Thyroid gland (tissue), 4 donors: ENCODE measurements at places on chromosomes 2 and 18. TPM values are rescaled to one million over a fixed set of nuclear protein-coding genes. Genes with fewer than 3 reads are reported as not detected.

ARID5A gene
- total RNA-seq: 9.2 TPM

DNA sequence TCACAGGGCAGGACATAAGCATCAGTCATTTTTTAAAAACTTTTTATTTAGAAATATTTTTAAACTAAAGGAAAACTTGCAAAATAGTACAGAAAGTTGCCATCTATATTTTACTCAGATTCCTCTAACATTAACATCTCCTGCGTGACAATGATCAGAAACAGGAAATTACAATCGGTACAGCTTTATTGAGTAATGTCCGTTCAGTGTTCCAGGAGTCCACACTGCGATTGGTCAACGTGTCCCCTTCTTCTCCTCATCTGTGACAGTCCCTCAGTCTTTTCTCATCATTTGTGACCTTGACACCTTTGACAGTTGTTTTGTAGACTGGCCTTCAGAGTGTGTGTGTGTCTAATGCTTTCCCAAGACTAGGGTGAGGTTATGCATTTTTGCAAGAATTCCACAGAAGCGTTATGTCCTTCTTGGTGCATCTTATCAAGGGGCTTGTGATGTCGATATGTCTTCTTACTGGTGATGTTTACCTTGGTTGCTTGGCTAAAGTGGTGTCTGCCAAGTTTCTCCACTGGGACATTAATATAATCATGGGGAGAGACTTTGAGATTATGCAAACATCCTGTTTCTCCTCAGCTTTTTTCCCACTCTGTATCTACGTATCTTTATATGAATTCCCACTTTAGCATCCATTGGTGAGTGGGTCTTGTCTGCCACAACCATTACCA, 21.4 kb upstream of the TMEM177 start:
- DNase-seq: no peak

GRCh38 chr18:24014986-24015638, 558 bp downstream of the TTC39C start:
- peak; percentile 61 for DNase-seq

DNA sequence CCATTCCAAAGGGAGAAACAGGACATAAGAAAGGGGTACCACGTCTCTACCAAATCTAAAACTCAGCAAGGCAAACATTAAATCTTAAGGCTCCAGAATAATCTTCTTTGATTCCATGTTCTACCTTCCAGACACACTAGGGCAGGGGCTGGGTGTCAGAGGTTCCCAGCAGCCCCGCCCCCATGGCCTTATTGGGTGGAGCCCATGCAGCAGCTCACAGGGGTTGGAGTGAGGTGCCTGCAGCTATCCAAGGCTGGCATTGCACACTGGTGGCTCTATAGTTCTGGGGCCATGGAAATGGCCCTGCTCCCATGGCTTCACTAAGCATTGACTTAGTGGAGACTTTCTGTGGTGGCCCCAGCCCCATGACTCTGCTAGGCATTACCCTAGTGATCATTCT, 14.9 kb upstream of the OSR1 start:
- no peak for DNase-seq

DNA sequence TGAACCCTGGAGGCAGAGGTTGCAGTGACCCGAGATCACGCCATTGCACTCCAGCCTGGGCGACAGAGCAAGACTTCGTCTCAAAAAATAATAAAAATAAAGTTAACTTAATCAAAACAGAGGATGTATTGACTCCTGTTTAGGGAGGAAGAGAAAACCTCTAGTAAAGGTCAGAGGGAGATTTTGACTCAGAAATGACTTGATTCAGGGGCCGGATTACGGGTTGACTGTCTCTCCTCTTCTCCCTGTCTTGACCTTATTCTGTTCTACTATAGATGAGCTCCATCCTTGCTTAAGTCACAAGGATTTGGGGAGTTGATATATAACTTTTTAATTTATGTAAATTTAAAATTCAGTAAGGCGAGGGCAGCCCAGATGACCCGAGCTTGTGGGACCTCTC, 71.0 kb downstream of the COX7A2L start:
- no peak for DNase-seq

DNA sequence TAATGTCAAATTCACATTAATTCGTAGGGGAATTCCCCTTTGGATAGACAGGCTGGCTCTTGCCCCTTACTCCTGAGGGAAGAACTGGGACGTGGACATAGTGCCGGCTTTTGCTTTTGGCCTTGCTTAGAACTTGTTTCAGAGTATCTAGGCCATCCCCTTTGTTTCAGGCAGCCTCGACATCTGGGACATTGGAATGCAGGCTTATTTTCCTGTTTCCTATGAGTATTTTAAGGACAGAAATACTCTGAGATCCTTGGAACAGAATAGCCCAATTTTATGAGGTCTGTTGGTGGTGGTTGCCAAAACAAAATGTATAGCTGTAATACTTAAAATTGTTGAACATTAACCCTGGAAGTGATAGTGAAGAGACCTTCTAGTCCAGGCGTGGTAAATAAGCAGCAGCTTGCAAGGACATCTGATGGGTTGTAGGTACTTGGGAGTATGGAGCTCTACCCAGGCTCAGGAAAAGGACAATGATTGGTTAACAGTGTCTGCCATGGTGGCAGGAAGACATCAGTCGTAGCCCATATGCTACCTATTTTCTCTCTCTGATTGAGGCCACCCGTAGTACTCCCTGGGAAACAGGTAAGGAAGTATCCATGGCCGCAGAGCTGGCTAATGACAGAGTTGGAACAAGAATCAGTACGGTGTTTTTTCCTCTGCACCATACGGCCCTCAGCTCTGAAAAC, 112.4 kb downstream of the CDK15 start:
- no peak for DNase-seq

- DNase-seq: no peak
These were observed 692.7 kb downstream of the SOCS6 start for GRCh38 chr18:70981400-70982140.

GRCh38 chr2:7165736-7166135, 248.5 kb downstream of the RNF144A start:
- no peak for DNase-seq
